K562 (cell line): ENCODE measurements at places on chromosomes 7 and 10.

DNA sequence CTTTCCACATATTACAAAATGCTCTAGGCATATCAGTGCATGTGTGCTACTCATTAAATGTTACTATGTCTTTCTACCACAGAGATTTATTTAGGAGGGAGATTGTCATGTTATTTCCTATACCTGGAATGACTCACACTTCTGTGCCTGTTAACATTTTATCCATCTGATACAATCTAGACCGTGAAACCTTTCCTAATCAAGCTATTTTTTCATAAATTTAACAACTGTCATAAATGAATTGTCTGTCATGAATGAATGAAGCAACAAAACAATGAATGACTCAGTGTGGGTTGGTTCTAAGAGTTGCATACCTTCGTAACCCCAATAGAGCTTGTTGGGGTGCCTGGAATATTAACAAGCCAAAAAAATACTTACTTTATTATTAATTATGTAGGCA is 554.3 kb downstream of the GRM8 start:
- H3K4me1 ChIP-seq, result no peaks in the 10 kb centered on the region
- H3K36me3 ChIP-seq, result no peaks in the 10 kb centered on the region
- DNase-seq, result no peak

DNA sequence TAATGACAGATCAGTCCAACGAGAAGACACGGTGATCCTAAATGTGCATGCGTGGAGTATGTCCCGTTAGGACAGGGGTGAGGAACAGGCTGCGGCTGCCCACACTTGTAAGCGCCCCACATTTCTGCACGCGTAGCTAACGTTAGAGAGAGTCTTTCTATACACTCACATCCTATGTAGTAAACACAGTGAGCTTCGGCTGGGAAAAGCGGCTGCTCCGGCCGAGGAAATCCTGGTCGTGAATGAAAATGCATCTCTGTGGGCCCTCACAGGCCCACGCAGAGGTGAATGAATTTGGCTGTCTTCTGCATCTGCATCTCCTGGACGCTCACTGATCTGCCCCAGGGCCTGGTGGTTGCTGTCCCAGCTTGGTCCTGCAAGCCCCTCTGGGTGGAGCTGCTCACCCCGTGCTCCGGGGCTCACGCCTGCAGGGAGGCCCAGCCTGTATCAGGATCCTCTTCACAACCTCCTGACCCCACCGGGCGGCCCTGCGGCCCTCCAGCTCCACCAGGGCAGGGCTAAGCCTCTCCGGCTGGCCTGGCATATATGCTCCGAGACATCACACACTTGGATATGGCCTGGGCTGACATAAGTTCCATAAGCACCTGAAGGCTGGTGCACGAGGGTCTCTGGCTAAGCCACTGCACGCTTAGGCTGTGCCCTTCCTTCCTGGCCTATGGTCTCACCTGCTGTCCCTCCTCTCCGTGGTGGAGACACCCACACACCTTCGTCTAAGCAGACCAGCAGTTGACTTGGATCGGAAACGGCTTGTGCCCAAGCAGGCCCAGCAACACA is 117.9 kb upstream of the DIP2C start:
- no peak overlapping the region for H3K4me3 ChIP-seq
- peaks cover 59% of the 10 kb centered on the region for H3K36me3 ChIP-seq
- H3K27me3 ChIP-seq, result no peaks in the 10 kb centered on the region
- peaks cover 34% of the 10 kb centered on the region for H3K4me1 ChIP-seq

GRCh38 chr7:159144758-159145489 is at the start of gene VIPR2:
Gene VIPR2 (minus strand): TSS chr7:159144867. CDS start chr7:159144771, 96 bp downstream.
- DNase-seq, result no peak
- no peaks in the 10 kb centered on the region for H3K36me3 ChIP-seq
- H3K27ac ChIP-seq, result no peak within 1 kb of the TSS
- H3K27me3 ChIP-seq, result peaks cover 20% of the 10 kb centered on the region; the same call in 2 of the 3 replicates
- H3K4me1 ChIP-seq, result no peaks in the 10 kb centered on the region

DNA sequence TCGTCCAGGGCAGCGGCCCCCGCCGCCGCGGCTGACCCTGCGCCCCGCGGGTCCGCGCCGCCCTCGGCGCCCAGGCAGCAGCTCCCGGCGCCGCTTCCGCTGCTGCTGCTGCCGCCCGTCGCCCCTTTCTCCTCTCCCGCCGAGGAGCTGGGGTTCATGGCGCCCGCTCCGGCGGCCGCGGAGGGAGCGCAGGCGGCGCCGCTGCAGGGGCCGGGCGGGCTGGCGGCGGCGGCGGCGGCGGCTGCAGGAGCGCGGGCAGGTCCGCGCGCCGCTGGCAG is 286 bp downstream of the DGKI start:
- no peak overlapping the region for H3K27ac ChIP-seq
- peaks cover 8% of the 10 kb centered on the region; the same call in 1 of the 2 replicates for H3K4me1 ChIP-seq
- no peaks in the 10 kb centered on the region for H3K36me3 ChIP-seq
- no peak overlapping the region for H3K4me3 ChIP-seq
- DNase-seq, result no peak
- peaks cover 47% of the 10 kb centered on the region for H3K27me3 ChIP-seq

DNA sequence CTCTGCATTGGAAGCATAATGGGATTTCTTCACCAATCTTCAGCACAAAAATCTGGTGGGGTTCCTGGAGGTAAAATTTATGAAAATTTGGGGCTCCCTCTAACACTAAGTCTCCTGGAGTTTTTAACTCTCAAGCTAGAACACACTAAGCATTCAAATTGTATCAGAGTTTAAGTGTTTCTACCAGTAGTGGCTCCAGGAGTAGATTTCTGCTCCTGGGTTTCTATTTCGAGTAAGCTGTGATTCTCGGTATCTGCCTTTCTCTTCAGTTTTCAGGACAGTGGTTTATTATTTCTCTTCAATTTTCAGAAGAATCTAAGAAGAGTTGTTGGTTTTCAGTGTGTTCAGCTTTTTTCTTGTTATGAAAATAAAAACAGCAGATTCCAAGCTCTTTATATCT is 566.4 kb upstream of the KCND2 start:
- H3K4me3 ChIP-seq, result no peak overlapping the region
- H3K36me3 ChIP-seq, result peaks cover 12% of the 10 kb centered on the region; the same call in 2 of the 3 replicates
- H3K27me3 ChIP-seq, result no peaks in the 10 kb centered on the region
- H3K4me1 ChIP-seq, result no peaks in the 10 kb centered on the region
- no peak overlapping the region for H3K27ac ChIP-seq

- no peaks in the 10 kb centered on the region for H3K36me3 ChIP-seq
- H3K4me1 ChIP-seq, result peaks cover 14% of the 10 kb centered on the region
- peak overlapping the region; percentile 94; the same call in 2 of the 3 replicates for H3K27ac ChIP-seq
- H3K27me3 ChIP-seq, result 0 out of 3 replicates have a peak, but pooled peaks cover 1% of the 10 kb centered on the region
- DNase-seq, result no peak
These were observed 2.6 kb downstream of the ABI1 start for GRCh38 chr10:26857991-26858706.

- no peak overlapping the region for H3K27ac ChIP-seq
- H3K4me3 ChIP-seq, result peak overlapping the region; percentile 10; the same call in 1 of the 2 replicates
- no peak for DNase-seq
- peaks cover 32% of the 10 kb centered on the region; the same call in 2 of the 3 replicates for H3K4me1 ChIP-seq
- H3K36me3 ChIP-seq, result no peaks in the 10 kb centered on the region
- H3K27me3 ChIP-seq, result no peaks in the 10 kb centered on the region
These were observed 6.0 kb downstream of the SKIDA1 start for GRCh38 chr10:21519397-21519933.

DNA sequence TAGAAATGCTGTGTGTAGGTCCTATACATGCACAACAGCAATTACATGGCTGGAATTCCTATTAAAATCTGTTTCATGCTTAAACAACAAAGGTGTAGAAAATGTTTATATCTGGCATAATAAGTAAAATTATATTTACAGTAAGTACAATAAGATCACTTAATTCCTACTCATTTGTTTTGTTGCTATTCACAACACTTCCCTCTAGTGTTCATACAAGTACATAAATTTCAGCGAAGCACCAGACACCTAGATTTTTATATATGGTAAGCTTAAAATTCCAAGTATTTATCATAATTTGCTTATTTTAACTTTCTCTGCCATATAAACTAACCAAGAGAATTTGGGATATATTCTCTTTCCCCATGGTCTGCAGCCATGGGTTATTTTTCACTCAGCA is 51.8 kb upstream of the ANK3 start:
- H3K27ac ChIP-seq, result no peak overlapping the region
- no peak for DNase-seq
- no peaks in the 10 kb centered on the region for H3K27me3 ChIP-seq
- H3K36me3 ChIP-seq, result no peaks in the 10 kb centered on the region
- no peaks in the 10 kb centered on the region for H3K4me1 ChIP-seq

- H3K4me1 ChIP-seq, result no peaks in the 10 kb centered on the region
- no peaks in the 10 kb centered on the region for H3K36me3 ChIP-seq
- no peaks in the 10 kb centered on the region for H3K27me3 ChIP-seq
- no peak overlapping the region for H3K4me3 ChIP-seq
- no peak for DNase-seq
These were observed 94.1 kb downstream of the NRG3 start for GRCh38 chr10:81969136-81969535.

DNA sequence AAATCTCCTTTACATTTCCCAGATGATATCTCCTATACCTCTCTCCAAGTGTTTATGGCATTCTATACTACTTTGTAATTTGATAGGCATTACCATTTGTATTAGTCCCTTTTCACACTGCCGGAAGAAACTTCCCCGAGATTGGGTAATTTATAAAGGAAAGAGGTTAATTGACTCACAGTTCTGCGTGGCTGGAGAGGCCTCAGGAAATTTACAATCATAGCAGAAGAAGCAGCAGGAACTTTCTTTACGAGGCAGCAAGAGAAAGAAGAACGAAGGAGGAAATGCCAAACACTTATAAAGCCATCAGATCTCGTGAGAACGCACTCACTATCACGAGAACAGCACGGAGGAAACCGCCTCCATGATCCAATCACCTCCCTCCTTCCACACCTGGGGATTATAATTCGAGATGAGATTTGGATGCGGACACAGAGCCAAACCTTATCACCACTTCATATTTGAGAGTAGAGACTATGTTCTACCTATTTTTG is 1194.6 kb downstream of the SORCS1 start:
- H3K36me3 ChIP-seq, result no peaks in the 10 kb centered on the region
- no peak overlapping the region for H3K4me3 ChIP-seq
- H3K27me3 ChIP-seq, result no peaks in the 10 kb centered on the region
- DNase-seq, result no peak

DNA sequence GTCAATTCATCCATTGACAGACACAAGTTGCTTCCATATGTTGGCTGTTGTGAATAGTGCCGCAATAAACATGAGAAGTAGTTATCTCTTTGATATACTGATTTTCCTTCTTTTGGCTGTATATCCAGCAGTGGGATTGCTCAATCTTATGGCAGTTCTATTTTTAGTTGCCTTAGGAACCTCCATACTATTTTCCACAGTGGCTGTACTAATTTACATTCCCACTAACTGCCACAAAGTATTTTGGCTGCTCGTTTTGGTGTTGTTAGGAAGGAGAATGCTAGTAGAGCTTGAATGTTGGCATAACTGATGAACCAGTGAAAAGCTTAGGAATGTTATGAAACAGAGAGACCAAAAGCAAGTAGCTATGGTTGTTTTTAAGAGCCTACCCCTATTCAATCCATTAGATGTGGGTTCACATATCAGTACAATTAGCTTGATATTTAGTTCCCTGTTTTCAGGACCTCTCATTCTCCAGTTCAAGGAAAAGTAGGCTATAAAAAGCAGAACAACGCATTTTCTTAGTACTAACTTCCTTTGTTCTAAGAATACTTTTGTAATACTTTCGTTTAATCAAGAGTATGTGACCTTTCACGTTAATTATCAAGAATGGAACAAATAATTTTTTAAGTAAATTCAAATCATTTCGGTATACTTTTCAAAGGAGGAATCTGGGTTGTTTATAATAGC is 100.3 kb downstream of the FAS start:
- H3K36me3 ChIP-seq, result no peaks in the 10 kb centered on the region
- no peaks in the 10 kb centered on the region for H3K27me3 ChIP-seq
- H3K4me3 ChIP-seq, result no peak overlapping the region
- H3K27ac ChIP-seq, result no peak overlapping the region
- DNase-seq, result no peak

DNA sequence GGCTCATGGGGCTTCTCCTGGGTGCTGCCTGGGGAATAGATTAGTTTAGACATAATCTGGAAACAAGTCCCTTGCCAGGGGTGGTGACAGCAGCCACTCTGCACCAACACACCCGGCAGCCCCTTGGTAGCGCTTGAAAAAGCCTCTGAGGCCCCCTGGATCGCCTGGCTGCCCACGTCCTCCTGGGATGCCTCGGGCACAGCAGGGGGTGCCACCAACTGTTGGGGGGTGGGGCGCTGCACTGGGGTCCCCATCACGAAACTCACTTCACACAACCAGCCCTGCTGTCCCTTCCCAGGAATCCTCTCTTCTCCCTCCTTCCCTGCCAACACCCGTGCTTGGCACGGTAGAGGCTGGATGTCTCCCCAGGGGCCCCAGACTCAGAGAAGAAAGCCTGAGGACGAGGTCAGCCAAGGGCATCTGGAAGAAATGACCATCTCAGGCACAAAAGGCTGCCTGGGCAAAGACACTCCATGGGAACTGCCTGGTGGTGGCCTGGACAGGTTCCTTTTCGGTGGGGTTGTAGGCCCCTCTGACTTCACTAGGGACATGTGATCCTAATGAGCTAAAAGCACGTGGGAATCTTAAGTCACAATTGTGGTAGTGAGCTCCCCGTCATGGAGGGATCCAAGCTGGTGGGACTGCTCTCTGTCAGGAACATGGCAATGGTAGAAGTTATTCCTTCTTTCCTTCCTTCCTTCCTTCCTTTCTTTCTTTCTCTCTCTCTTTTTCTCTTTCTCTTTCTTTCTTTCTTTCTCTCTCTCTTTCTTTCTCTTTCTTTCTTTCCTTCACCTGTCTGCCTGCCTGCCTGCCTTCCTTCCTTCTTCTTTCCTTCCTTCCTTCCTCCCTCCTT is 11.3 kb downstream of the TMEM270 start:
- H3K27me3 ChIP-seq, result peaks cover 9% of the 10 kb centered on the region; the same call in 1 of the 3 replicates
- no peak overlapping the region for H3K27ac ChIP-seq
- no peak for DNase-seq
- peaks cover 28% of the 10 kb centered on the region for H3K4me1 ChIP-seq
- no peaks in the 10 kb centered on the region for H3K36me3 ChIP-seq

DNA sequence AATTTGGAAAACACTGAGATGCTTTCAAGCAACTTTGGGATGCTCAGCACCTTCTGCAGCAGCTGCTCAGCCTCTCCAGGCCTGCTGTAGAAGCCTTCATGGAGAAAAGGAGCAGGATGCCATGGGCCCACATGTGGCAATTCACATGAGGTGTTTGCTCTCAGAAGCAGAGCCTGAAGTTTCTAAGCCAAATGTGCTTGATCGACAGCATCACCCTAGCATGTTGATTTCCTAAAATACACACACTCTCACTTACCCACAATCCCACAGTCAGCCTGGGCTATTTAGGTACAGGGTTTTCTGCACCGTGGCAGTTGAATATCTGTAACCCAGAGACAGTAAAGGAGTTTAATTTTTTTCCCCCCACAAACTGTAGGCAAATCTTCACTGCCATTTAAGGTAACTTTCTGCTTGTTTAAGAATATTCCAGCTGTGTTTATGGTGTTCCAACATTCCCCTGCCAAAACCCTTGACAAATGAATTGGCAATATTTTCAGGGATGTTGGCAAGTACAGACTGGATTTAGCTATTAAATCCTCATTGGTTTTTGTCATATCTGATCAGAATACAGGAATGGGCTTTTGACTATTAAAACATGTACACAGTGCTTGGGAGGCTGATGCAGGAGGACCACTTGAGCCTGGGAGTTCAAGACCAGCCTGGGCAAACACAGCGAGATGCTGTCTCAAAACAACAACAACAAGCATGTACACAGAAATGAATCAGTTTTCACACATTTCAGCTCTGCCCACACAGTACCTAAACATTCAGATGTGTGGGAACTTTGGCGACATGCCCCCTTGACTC is 244.2 kb downstream of the CELF2 start:
- no peaks in the 10 kb centered on the region for H3K36me3 ChIP-seq
- no peaks in the 10 kb centered on the region for H3K4me1 ChIP-seq
- H3K27me3 ChIP-seq, result no peaks in the 10 kb centered on the region
- no peak for DNase-seq
- H3K27ac ChIP-seq, result no peak overlapping the region
- H3K4me3 ChIP-seq, result no peak overlapping the region
